ENCODE measurements at places on chromosomes 7 and 10.

DNA sequence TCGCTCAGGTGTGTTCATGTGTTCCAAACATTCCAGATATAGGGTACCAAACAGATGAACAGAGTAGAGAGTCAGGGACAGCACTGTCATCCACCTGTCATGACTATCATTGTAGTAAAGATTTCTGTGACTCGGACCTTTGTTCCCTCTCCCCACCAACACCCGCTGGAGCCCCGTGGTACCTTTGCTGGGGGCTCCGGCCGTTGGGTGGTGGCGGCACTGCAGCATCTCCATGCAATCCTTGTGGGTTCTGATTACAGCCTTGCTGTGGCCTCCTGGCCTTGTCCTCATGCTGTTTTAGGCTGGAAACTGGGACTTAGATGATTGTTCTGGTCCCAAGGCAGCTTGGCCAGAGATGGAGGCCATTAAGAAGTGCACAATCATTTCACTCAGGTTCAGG lies 247.3 kb downstream of the SKAP2 start:
- DNase-seq: no peak

DNA sequence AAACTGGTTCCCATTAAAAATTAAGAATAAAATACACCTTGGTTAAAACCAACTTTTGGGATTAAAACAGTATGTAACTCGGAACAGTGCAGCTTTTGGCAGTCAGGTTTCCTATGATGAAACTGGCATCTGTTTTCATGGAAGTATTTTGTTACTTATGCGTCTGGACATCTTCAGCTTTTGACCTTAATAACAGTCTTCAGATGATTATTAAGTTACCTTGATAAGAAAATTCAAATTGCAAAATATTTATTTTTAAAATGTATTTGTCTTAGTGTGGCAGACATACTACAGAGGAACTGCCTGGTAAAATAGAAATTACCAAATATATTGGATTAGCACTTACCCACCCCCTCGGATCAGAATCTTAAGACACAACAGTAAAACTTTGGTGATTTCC lies 100.0 kb downstream of the ITGB8 start:
- no peak for DNase-seq

DNA sequence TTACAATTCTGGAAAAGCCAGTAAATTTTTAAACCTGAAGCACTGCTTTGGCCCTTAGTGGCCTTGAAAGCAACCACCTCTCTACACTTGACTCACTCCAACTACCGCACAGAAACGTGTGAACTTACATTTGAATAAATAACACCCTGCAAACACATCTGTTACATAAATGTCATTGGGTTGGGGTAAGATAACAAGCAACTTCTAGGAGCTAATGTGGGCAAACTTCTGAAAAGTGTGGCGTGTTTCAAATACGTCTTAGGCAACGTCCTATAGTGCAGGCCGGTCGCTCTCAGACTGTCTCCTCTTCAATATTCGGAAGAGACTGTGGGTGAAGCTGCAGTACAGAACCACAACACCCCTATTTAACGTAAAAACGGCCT lies 474 bp downstream of the ORC5 start:
- no peak for DNase-seq

- no peak for DNase-seq
Observed at GRCh38 chr10:6625428-6625827, 45.4 kb upstream of the PRKCQ start.

DNA sequence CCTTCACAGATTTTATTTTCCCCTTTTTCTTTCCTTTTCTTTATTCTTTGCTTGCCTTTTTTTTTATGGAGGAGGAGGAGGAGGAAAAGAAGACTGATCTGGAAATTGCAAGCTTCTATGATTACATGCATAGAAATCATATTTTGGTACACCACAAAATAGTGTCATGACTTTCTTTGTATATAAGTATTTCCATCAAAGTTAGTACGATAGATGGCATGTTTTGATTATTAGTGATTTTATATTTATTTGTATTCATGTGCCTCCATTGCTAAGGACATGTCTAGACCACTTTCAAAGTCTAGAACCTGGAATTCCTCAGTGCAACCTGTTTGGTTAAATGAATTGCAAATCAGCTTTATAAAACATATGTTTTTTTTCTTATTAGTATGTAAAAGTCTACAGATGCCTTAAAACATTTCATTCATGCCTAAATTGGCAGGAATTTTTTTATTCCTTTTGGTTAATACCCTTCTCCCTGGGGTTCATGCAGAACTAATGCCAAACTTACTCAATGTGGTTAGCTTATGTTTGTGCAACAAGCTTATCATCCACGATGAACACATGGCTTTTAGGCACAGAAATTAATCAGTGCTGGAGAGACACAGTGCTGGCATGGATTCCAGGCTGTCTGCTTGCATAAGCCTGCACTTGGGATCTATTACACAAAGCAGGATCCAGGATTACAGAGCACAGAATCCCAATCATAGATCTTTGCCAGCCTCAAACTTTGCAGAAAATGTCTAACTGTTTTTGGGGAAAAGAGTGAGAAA lies 213.1 kb downstream of the CHRM2 start:
- no peak for DNase-seq

DNA sequence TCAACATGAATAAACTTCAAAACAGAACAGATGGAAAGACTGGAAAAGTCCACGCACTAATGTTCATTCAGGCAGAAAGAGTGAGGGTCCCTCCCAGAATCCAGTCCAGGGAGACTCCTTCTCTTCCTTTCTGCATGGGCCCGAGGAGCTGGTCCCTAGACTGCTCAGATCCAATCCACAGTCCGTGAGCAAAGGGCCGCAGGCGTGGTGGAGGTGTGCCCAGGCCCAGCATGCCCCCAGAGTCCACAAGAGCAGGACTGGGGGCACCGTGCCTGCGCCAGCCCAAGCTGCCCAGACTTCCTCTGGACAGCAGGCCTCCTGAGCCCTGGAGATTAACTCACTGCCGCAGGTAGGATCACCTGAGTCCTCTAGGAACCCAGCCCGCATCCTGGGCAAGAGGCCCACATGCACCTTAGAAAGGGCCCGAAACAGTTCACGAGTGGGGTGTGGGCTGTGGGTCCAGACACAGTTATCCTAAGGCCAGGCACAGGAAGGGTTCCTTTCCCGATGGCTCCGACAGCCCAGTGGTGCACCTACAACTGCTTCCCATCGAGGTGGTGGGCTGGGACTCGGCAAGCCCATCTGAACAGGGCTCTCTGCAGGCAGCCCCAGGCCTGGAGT lies 531.0 kb downstream of the DNAJB6 start:
- no peak for DNase-seq

GRCh38 chr10:43570971-43571370 lies 3.4 kb downstream of the ZNF239 start:
- no peak for DNase-seq

DNA sequence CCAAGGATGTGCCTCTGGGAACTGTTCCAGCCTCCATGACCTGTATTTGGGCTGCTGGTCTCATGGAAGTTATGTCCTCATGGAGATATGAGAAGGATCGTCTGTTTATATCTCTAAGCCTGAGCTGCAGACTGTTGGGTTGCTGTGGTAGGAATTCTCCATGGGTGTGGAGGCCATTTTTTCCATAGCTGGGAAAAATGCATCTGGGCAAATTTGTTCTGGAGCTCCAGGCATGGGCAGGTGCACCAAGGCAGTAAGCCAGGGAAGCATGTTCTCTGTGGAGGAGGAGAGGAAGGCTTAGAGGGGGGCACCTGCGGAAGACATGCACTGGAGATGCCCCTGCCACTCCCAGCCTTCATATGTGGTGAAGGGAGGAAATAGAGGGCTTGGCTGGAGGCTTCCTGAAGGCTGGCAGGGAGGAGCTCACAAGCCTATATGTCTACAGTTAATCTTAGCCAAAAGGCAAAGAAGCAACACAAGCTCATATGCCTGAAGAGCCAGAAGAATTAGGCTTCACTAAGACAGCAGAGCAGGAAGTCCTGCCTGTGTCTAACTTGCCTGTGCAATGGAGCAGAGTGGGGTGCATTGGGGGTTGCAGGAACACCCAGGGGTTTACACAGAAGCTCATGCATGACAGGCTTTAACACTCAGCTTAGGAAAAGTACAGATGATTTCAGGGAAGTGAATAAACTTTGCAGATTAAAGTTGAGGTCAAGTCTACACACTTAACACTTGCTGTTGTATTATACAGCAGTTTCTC lies 35.1 kb upstream of the CXCL12 start:
- DNase-seq: no peak

DNA sequence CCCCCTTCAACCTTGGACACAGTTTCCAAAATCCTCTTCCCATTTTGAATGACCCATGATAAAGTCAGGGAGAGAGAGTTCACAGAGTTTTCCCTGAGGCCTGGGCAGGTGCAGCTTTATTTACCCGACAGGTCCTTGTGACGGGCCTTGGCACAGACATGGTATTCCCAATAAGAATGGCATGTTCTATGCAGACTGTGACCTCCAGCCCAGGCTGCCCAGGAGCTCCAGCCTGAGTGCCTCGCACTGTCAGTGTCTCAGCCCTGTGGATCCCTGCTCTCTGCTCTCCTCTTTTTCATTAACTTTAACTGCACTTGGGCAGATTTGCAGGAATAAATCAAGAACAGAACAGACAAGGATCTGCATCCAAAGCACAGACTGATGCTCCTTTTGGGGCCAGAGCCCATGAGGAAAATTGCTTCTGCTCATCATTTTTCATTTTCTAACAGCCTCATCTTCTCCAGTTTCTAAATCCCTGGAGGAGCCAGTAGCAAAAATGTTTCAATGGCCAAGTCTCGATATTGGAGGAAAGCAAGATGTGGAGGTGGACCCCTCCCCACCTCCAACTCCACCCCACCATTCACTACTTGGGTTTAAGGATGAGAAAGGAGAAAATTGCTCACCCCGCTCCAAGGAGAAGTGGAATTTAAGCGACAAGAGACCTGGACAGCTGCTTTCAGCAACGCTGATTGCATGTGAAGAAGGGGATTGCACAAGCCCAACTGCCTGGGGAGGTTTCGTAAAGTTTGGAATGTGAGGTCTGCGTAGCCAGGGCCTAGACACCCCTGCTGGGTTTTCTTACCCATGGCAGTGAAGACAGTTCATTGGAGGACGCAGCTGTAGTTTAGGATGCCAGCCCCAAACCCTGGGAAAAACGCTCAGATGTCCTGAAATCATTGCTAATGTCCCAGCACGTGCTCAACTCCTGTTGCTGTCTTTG lies 225.9 kb downstream of the WDR11 start:
- peak; percentile 70 for DNase-seq

GRCh38 chr10:33237736-33238624 lies 96.5 kb downstream of the NRP1 start:
- DNase-seq: no peak

DNA sequence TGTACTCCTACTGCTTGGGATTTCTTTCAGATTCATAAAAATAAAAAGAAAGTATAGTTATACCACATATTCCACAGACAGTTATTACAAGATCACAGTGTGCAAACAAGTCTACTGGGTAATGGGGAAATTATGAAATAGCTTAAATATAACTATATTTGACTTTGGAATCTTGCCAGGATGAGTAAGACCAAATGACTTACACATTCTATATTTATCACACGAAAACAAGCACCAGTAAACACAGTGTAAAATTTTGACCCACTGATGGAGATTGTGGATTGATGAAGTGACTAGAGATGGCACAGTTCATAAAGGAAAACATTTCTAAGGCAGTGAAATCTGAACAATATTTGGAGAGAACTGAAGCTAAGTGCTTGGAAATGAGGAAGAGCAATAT lies 339.7 kb downstream of the THSD7A start:
- DNase-seq: no peak

- no peak for DNase-seq
Observed at GRCh38 chr7:43291789-43292188, 179.3 kb downstream of the HECW1 start.

DNA sequence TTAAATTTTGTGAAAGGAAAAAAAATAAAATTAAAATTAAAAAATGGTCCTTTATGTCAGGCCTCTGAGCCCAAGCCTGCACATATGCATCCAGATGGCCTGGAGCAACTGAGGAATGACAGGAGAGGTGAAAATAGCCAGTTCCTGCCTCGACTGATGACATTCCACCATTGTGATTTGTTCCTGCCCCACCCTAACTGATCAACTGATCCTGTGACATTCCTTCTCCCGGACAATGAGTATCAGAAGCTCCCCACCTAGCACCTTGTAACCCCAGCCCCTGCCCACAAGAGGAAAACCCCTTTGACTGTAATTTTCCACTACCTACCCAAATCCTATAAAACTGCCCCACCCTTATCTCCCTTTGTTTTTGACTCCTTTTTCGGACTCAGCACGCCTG lies 972.2 kb upstream of the GHITM start:
- no peak for DNase-seq

- DNase-seq: no peak
Observed at GRCh38 chr10:132009575-132009974, 27.9 kb upstream of the BNIP3 start.

- no peak for DNase-seq
Observed at GRCh38 chr7:69430384-69431021, 167.8 kb upstream of the AUTS2 start.

DNA sequence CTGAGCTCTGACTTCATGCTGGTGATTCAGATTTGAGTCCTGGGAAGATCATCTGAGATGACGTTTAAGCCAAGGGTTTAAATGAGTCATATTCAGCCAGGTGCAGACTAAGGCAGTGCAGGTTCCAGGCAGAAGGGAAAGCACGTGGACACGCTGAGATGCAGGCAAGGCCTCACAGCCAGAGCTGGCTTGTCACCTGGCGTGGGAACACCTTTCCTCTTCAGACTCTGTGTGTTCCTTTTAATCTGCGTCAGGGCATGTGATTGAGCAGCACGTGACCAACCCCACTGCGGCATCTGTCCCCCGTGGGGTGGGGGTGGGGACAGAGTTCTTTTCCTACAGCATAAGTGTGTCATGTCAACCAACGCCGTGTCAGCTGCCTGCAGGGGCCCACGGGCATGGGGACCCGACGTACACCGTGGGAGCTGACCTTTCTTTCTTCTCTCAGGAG lies 10.7 kb upstream of the IDI2 start:
- DNase-seq: no peak
